ENCODE measurements at places on chromosomes 16 and 17.

DNA sequence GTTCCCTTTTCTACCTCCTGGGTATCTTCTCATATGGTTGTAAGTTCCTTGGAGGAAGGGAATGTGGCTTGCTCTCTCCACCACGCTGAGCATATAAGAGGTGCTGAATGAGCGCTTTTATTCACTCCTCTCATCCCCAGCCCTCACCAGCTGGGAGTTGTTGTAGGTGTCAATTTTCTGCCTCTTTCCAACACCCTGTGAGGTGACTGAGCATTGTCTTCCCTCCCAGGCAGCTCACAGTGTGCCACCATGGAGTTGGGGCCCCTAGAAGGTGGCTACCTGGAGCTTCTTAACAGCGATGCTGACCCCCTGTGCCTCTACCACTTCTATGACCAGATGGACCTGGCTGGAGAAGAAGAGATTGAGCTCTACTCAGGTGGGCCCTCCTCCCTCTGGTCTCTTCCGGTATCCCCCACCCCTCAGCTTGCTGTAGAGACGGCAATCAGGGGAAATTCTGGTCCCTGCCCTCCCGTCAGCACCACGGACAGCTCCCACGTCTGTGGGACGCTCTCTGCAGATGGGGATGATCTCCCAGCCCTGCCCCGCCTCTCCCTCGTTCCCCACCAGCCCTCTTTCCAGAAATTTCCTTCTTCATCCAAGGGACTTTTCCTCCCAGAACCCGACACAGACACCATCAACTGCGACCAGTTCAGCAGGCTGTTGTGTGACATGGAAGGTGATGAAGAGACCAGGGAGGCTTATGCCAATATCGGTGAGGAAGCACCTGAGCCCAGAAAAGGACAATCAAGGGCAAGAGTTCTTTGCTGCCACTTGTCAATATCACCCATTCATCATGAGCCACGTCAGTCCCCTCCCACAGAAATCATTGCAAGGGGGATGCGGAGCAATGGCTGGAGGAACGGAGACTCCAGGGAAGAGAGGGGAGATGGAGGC is 18.3 kb downstream of the CIITA start:
- DNase-seq, result no peak

- no peak for DNase-seq
These were observed 16.0 kb downstream of the SOX8 start for GRCh38 chr16:997440-998051.

GRCh38 chr17:68646626-68647526 is 45.7 kb upstream of the FAM20A start:
- no peak for DNase-seq

DNA sequence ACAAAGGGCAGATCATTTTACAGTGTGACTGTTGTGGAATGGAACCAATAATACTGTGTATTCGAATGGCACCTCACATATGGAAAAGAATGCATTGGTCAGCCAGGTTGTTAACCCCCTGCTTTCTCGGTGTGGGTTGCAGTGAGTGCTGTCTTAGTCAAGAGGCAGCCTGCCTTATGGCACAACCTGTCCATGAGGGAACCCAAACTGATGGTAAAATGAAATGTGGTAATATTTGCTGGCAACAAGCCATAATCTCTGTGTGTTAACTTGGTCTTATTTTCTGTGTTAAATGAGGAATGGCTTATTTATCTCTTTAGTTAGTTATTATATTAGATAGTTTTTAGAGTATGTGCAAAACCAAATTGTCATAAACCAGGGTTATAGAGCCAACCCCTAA is 81.6 kb downstream of the TMC6 start:
- DNase-seq, result no peak

DNA sequence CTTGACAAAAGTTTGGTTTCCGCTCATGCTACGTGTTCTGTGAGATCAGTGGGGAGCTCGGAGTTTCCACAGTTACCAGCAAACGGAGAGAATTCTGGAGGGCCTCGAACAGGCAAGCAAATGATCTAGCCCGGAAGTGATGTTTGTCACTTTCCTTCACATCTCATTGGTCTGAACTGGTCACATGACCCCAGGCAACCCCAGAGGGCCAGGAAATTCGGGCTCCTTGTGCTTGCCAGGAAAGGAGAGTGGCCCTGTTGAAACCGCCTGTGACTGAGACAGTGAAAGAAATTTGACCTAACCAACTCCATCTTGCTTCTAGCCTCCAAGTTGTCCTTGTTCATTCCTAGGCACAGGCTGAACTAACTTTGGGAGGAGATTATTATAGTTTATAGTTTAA is 23.0 kb downstream of the SPPL2C start:
- DNase-seq, result no peak

DNA sequence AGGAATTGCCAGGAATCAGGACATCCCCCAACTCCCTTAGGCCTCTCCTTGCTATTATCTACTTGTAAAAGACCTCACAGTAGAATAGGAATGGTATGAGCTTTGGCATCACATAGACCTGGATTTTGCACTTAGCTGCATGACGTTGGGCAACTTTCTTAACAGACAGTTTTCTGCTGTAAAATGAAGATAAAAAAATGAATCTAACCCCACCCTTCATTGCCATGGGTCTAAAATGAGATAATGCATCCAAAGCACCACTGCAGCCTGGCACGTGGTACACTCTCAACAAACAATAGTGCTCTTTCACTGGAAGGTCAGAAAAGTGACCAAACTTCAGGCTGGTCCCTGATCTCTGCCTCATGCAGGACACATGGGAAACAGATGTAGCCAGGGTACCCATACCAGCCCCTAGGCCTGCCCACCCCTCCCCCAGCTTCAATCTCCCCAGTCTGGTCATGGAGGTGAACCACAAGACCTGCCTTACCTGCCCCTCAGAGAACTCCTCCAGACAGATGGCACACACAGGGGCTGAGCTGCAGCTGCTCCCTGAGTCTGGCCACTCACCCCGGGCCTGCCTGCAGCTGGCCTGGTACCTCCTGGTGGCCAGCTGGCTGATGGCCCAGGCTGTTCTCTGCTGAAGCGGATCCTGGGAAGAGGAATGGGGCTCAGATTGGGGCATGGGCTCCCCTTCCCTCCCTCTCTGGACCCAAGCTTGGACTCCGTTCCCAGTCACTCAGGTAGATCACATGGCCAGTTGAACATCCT is 8.5 kb upstream of the SUPT4H1 start:
- no peak for DNase-seq

DNA sequence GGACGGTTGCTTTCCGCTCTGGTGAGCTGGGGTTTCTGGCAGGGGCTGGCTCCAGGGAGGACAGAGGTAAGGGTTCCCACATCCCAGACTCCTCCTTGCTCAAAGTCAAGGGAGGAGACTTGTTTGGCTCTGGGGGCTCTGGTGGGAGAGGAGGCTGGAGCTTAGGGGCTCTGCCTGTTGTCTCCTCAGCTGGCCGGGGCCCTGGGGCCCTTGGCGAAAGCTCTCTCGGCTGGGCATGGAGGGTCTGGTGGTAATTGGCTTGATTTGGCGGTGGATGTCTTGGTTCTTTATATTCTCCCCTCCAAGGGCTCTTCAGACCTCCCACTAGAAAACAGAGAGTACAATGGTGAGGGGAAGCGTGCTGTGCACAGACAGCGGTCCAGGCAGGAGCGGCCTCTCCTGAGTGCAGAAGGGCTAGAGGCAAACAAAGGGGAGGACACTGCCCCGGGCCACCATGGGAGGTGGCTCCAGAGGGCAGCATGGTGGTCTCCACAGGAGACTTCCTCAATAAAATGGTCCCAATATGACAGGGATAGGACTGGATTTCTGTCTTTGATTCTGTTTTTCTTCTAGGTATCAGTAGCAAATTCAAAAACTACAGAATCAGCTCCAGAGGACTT is 5.7 kb upstream of the SPATA32 start:
- DNase-seq, result no peak

DNA sequence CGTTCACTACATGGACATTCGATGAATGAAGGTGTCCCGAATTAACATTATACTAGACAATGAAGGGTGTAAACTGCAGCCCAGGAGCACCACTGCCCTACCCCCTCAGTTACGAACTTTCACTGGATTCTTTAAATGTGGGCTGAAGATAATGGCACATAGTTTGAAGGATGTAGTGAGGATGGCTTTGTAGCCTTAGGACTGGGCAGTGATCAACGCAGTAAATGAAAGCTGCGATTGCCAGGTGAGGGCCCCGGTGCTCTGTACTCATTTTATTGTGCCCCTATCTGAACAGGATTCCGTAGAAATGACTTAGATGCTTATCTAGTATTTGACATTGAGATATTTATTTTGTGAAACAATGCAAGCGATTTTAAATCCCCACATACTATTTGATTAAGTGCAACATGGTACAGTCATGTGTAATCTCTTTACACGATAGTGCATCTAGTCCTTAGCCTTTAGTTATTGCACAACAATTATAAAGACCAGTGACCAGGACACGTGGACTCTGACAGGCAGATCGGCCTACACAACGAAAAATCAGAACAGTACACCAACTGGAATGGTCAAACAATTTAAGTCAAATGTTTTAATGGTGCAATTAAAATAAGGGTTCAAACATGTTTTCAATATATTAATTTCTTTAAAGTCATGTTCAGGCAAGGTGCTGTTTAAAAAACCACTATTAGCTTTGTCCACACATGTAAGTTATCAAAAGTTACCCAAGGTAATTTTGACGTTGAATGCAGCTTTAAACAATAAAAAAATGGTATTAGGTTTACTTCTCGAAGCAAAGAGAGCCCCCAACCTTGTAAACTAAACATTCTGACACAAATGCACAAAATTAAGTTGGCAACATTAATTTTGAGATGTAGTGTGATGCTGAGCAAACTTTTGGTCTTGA is 17.4 kb upstream of the ERN1 start:
- DNase-seq, result no peak

GRCh38 chr16:30893417-30893743 is 497 bp downstream of the BCL7C start:
- DNase-seq, result no peak

- no peak for DNase-seq
These were observed 135.7 kb upstream of the NLRP1 start for GRCh38 chr17:5719976-5720375.

GRCh38 chr17:81080019-81080418 is 45.1 kb downstream of the BAIAP2 start:
- no peak for DNase-seq

- DNase-seq, result no peak
These were observed 967 bp upstream of the CDH15 start for GRCh38 chr16:89170346-89171215.

- no peak for DNase-seq
These were observed 28.7 kb upstream of the GAS7 start for GRCh38 chr17:10226930-10227695.

GRCh38 chr16:67196881-67197280 is 2.0 kb upstream of the ELMO3 start:
- no peak for DNase-seq

DNA sequence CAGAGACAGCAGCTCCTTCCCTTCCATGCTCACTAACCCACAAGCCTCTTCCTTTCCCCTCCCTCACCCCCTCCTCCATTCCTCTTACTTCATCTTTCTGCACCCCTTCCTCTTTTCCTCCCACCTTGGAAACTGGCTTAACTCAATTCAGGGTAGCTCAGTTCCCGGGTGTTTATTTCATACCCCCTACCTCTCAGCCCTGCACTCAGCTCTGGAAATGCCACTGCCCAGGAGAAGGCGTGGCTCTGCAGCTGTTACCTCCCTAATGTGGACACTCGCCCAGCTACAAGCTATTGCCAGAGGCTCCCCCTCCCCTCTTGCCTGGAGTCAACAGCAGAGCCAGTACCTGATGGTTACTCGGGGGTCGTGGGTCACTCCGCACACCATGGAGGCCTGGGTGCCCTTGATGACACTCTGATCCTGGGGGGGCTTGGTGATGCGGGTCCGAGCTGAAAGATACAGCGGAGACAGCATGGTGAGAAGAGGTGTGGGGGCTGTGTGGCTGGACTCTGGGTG is 118.4 kb upstream of the CDC42EP4 start:
- DNase-seq, result no peak

GRCh38 chr16:2587891-2588565 is 50.2 kb downstream of the PDPK1 start:
- no peak for DNase-seq

- DNase-seq, result no peak
These were observed 7.6 kb downstream of the NOL11 start for GRCh38 chr17:67725373-67725791.

DNA sequence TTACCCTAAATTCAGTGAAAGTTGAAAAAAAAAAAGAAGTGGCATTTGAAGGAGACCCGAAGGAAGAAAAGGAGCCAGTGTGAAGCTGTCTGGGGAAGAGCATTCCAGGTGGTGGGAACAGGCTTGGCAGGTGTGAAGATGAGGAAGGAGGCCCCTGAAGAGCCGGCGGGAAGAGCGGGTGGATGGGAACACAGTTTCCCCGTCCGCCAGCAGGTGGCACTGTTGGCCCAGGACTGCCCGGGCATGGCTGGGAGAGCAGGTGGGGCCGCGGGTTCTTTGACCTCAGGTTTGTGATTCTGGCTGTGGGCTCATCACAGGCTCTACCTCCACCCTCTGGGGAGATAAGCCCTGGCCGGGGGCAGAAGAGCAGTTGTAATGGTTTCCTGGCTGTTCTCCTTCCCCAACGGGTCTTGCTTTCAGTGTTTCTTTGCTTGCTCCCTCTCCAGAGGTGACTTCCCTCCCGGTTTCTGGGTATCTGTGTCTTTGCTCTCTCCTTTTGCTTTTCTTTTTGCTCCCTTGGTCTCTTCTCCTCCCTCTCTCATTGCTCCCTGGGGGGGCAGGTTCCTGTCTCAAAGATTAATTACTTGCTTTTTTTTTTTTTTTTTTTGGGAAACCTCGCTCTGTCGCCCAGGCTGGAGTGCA is 32.3 kb downstream of the RAP1GAP2 start:
- DNase-seq, result peak; percentile 77

DNA sequence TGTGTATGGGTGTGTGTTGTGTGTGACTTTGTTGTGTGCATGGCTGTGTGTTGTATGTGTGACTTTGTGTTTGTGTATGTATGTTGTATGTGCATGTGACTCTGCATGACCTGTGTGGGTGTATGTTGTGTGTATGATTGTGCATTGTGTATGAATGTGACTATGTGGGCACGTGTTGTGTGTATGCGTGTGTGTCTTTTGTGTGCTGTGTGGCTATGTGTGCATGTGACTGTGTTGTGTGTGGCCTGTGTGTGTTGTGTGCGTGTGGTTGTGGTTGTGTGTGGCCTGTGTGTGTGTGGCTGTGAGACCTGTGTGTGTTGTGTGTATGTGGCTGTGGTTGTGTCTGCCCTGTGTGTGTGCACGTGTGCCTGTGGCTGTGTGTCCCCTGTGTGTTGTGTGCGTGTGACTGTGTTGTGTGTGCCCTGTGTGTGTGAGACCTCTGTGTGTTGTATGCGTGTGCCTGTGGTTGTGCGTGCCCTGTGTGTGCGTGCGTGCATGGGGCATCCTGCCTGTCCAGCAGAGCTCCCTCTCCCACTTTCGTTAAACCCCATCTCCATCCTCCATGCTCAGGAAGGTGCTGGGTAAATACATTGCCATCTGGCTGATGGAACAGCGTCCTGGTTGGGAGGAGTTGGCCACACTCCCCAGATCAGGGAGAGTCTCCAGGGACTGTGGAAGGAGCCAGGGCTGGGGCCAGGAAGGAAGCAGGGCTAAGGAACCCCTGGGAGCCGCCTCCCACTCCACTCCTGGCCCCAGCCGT is 90.1 kb upstream of the GSE1 start:
- DNase-seq, result no peak

GRCh38 chr17:56425483-56425882 is 168.0 kb upstream of the NOG start:
- DNase-seq, result no peak
